Cortex of kidney (tissue), 1 donor: ENCODE measurements at places on chromosomes 2 and 18.

DNA sequence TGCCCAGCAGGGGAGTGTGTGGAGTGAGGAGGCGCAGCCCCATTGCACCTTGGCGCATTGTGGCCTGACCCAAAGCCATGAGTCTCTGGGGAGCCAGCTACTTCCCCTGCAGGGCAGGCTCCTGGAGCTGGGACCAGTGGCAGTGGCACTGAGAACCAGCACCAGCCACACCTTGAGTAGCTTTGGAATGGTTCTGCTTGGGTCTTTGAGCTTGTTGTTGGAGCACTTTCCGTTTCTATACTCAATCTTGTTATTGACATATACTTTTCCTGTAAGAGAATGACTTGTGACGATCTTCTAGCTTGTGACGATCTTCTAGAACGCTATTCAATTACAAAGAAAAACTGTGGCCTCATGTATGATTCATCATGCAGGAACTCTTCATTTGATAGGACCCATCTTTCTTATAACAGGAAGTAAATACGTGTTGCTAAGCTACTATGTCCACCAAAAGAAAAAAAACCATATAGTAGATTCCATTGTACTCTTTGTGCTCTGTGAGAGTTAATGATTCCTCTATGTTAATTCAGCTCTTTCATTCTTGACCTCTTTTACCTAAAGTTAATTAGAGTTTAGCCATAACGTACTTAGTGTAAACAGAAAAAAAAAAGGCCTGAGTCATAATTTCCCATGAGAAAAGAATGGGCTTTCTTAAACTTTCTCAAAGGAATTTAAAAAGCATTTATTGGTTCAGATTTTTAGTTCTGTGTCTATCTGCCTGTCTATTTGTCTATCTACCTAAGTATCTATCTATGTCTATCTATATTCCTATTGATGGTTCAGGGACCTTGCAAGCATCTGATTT is 113.1 kb downstream of the GATA6 start:
- DNase-seq: no peak

GRCh38 chr2:134079373-134079772 is 174.5 kb upstream of the MGAT5 start:
- DNase-seq: no peak

- DNase-seq: no peak
Observed at GRCh38 chr2:166173263-166173662, 45.4 kb upstream of the SCN1A start.

DNA sequence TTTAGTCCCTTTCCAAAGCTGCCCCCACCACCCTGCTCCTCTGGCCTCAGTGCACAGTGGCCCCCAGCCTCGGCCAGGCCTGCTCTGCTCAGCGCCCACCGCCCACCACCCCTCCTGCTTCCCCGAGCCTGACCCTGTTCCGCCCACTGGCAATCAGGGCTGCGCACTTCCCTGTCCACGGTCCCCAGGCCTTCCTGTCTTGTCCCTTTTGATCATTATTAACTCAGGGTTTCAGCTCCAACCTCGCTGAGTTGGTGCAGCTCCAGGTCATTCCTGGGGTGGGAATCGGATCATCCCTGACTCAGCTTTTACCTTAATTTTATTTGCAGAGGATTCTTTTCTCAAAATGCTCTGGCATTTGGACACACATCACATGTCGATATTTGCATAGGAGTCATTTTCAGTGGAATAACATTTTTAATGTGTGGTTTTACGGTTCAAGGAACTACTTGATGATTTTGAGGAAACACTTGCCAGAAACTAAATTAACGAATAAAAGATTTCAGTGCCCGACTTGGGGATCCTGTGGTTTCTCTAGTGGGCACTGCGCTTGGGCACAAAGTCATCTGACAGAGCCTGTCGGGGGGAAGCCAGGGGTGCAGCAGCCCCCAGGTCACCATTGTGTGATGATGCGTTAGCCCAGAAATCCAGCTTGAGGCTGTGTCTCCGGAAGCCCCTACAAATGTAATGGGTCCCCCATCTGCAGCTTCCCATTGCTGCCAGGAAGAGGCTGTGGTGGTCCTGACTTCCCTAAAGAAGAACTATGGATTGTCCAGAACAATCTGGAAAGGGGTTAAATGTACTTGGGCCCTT is 1.0 kb upstream of the ESPNL start:
- no peak for DNase-seq

DNA sequence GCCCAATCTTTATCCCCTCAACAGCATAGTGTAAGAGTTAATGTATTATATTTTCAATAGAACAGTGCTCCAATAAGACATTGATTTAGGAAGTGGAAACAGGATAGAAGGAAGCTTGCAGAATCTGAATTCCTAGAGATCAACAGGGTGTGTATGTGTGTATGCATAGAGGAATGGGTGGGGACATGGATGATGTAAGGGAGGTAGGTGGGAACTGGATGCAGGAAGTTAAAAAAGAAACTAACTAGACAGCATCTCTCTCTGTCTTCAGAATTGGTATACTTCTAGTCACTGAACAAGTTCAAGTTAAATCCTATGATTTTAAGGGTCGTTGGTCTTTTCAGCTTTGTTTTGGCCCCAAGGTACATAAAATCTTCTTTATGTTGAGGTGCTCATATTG is 196.6 kb downstream of the PMAIP1 start:
- no peak for DNase-seq

DNA sequence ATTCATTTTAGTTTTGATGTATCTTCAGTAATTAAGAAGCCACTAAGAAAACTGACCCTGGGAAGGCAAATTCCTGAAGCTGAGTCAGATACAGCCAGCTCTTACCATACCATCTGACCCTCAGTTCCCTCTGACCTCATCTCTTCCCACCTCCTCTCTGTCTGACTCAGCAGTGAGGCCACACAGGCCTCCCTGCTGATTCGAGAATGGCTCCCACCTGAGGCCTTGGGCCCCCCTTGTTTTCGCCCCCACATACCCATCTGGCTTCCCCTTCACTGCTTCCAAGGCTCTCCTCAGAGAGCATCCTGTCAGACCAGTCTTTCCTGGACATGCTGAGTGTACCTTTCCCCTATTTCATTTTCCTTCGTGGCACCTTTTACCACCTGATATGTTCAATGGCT is 71.0 kb upstream of the CYP1B1 start:
- DNase-seq: no peak

GRCh38 chr2:190717764-190718651 is 69.1 kb downstream of the NAB1 start:
- DNase-seq: no peak

DNA sequence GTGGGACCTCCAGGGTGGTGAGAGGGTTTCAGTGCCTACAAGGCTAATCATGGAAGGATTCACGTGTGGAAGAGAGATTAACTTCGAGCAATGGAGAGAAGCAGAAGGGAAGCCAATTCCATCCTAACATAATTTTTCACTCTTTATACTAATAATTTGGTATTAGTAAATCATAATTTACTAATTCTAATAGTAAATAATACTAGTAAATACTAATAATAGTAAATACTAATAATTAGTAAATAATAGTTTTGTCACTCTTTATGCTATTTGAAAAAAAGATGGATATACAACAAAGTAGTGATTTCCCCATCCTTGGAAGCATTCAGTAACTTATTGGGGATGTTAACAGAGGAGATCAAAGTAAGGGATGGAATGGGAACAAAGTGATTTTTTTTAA is 6.4 kb upstream of the SAG start:
- DNase-seq: no peak

- DNase-seq: no peak
Observed at GRCh38 chr2:151518802-151519201, 109.1 kb downstream of the RIF1 start.

GRCh38 chr2:53087262-53087873 is 680.2 kb upstream of the CHAC2 start:
- DNase-seq: no peak

- no peak for DNase-seq
Observed at GRCh38 chr18:78601349-78601748, 378.3 kb upstream of the SALL3 start.

DNA sequence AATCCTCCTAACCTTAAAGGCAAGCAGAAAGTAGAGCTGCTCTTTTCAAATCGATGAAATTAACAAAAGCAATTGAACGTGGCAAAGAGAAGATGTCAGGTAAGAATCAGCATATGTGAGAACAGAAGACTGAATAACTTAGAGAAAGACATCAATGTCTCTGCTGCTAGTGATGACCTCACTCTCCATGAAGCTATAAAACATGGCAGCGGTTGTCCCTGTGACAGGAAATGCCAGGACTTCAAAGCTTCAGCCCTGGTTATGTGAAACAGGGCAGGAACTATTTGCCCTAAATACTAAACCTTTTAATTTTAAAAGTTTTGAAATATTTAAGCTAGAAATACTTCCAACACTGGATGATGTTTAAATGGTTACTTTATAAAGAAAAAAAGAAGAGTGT is 383.7 kb downstream of the XIRP2 start:
- DNase-seq: no peak

DNA sequence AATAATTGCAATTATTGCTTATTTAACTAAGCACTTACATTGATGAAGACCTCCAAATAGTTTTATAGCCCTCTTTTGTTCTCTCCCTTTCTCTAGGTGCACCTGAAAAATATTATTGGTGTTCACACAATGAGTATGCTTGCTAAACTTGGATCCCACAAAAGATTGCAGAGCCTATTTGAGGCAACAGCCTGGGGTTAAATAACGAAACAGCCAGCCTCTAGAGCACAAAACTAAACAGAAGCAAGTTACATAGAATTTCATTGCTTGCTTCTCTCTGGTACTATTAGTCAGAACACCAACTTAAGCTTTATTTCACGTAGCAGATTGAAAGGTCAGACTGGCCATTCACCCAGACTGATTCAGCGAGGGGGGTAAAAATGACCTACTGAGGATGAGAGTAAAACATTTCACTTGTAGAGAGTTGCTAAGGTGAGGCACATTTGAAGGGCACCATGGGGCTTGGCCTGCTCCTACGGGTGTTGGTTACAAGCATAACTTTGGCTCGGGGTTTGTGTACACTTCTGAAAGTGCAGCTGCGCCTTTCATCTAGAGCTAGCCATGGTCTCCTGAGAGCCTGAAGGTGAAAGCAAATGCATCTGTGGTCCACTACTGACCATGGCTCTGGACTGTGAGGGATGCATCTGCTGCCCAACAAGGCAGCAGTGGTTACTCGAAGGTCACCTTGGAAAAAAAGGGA is 225.1 kb upstream of the LRRTM1 start:
- no peak for DNase-seq

- DNase-seq: no peak
Observed at GRCh38 chr2:160910681-160911080, 249.5 kb upstream of the TANK start.

GRCh38 chr2:241095594-241096290 is 6.3 kb downstream of the MTERF4 start:
- no peak for DNase-seq

GRCh38 chr2:224405841-224406370 is 4.0 kb upstream of the FAM124B start:
- no peak for DNase-seq

GRCh38 chr2:238739668-238740067 is 108.2 kb upstream of the TWIST2 start:
- no peak for DNase-seq

DNA sequence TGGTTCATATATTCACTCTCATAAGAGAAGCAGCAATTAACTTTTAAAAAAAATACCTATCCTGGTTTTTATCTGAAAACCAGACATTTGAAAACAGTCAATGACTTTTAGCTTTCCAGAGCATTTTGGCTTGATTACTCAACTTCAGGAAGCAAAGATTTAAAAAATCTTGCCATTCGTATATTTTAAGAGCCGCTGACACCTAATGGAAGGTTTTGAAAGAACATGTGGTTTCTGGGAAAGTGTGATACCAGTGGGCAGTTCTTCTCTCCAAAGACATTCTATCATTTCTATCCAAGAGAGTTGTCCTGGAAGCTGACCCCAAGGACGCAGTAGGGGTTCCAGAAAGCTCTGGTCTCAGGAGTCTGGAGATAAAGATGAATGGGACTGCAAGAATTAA is 234.7 kb downstream of the TTC32 start:
- no peak for DNase-seq
